ENCODE measurements at places on chromosomes 2 and 18. TPM values are rescaled to one million over a fixed set of nuclear protein-coding genes. Genes with fewer than 3 reads are reported as not detected.

The CNDP1 gene
- total RNA-seq = not detected

The CAVIN2 gene
- total RNA-seq = 0.27 TPM

The CNTNAP5 gene
- total RNA-seq = not detected

The RFX8 gene
- total RNA-seq = not detected

The CABLES1 gene
- total RNA-seq = 7.7 TPM

The NRP2 gene
- total RNA-seq = 1.2 TPM

The GALR1 gene
- not detected for total RNA-seq

The RTTN gene
- total RNA-seq = 41.2 TPM

The PGAP1 gene
- total RNA-seq = 7.1 TPM

The KCNJ13 gene
- not detected for total RNA-seq

The SCLY gene
- total RNA-seq = 28.7 TPM

GRCh38 chr2:230872151-230872967 lies 7.6 kb downstream of the ITM2C start:
- no peak for DNase-seq
- H3K27ac ChIP-seq = no peak overlapping the region
- H3K4me3 ChIP-seq = no peak overlapping the region
- peaks cover 1% of the 10 kb centered on the region for H3K4me1 ChIP-seq
- peaks cover 2% of the 10 kb centered on the region for H3K36me3 ChIP-seq
- H3K27me3 ChIP-seq = no peaks in the 10 kb centered on the region

GRCh38 chr2:203659331-203660049 lies 46.9 kb upstream of the CD28 start:
- no peaks in the 10 kb centered on the region for H3K27me3 ChIP-seq
- no peak for DNase-seq
- no peaks in the 10 kb centered on the region for H3K36me3 ChIP-seq
- no peak overlapping the region for H3K27ac ChIP-seq
- H3K4me1 ChIP-seq = no peaks in the 10 kb centered on the region

DNA sequence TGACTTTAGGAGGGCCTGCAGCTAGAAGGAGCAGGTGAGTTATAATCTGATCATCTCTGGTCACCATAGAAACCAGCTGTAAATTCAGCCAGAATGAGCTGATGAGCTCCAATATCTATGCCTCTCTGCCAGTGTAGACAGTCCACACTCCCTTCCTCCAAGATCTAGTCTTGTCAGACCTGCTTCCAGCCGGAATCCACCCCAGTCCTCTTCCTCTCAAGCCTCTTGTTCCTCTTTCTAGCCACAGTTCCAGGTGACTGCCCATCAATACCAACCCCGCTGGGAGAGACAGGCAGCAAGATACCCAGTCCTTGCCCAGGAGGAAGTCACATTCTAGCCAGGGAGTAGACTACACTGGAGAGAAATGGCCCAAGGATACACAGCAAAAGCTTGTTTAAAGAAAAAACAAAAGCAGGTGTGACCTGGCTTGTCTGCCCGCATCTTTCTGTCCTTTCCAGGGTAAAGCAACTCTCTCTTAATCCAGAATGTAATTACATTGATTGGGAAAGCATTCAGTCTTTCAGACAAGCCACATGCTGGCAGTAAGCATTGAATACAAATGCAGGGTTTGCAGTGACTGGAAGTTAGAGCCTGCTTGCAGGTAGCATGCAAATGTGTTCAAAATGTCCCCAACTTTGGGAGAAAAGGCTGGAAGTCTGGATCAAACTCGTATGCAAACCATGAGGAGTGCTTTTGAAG lies 9.0 kb upstream of the SLC35F6 start:
- peaks cover 18% of the 10 kb centered on the region for H3K4me1 ChIP-seq
- no peaks in the 10 kb centered on the region for H3K27me3 ChIP-seq
- no peak for DNase-seq
- no peak overlapping the region for H3K27ac ChIP-seq
- no peaks in the 10 kb centered on the region for H3K36me3 ChIP-seq

- no peak overlapping the region for H3K4me3 ChIP-seq
- peak; percentile 31 for DNase-seq
- H3K4me1 ChIP-seq = no peaks in the 10 kb centered on the region
- H3K27me3 ChIP-seq = 0 out of 2 replicates have a peak, but pooled peaks cover 8% of the 10 kb centered on the region
- H3K36me3 ChIP-seq = no peaks in the 10 kb centered on the region
Observed at GRCh38 chr2:113407446-113408099, 29.9 kb upstream of the ZNG1B start.

GRCh38 chr2:148244593-148245292 lies 223.9 kb downstream of the MBD5 start:
- no peak overlapping the region for H3K4me3 ChIP-seq
- H3K27me3 ChIP-seq = no peaks in the 10 kb centered on the region
- no peak for DNase-seq
- no peaks in the 10 kb centered on the region for H3K36me3 ChIP-seq
- H3K27ac ChIP-seq = no peak overlapping the region
- no peaks in the 10 kb centered on the region for H3K4me1 ChIP-seq

GRCh38 chr2:238169048-238169707 lies 10.4 kb downstream of the ERFE start:
- DNase-seq = no peak
- no peak overlapping the region for H3K27ac ChIP-seq
- H3K4me3 ChIP-seq = no peak overlapping the region
- H3K36me3 ChIP-seq = peaks cover 7% of the 10 kb centered on the region

GRCh38 chr2:45329045-45329677 lies 281.9 kb downstream of the SRBD1 start:
- peak; percentile 29 for DNase-seq
- no peak overlapping the region for H3K4me3 ChIP-seq
- no peaks in the 10 kb centered on the region for H3K4me1 ChIP-seq
- H3K36me3 ChIP-seq = no peaks in the 10 kb centered on the region
- H3K27me3 ChIP-seq = no peaks in the 10 kb centered on the region
- H3K27ac ChIP-seq = no peak overlapping the region

DNA sequence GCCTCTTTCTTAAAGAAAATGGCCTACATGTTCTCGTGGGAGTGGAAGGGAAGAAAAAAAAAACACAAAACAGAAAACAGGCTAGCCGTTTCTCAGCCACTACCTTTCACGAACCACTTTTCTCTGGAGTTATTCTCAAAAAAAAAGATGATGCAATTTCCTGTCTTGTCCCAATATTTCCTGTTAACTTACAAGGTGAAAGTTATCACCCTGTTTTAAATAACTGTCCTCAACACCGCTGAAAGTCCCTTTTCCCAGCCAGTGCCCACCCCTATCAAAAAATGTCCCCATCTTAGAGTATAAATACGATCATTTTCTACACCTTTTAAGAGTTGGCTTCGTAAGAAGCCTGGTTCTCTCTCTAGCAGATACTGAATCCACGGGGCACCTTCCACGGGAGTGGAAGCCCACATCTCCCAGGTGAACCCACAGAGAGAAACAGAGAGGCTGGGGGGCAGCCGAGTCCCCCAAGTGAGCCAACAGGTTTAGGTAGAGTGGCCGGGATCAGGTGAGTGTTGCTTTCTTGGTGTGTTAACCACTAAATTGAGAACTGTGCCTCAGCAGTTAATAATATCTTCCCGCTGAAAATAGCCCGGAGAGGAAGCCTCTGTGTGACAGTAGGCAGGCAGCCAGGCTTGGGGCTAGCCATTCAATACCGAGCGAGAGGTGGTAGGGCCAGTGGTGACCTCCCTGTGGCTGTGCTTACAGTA lies 15.9 kb downstream of the SMAD7 start:
- peaks cover 70% of the 10 kb centered on the region for H3K4me1 ChIP-seq
- H3K4me3 ChIP-seq = no peak overlapping the region
- DNase-seq = no peak
- no peak overlapping the region for H3K27ac ChIP-seq
- peaks cover 4% of the 10 kb centered on the region for H3K27me3 ChIP-seq

- no peaks in the 10 kb centered on the region for H3K36me3 ChIP-seq
- H3K27ac ChIP-seq = no peak overlapping the region
- no peak for DNase-seq
- H3K4me1 ChIP-seq = peaks cover 14% of the 10 kb centered on the region
- no peak overlapping the region for H3K4me3 ChIP-seq
Observed at GRCh38 chr18:79606621-79607331, 72.8 kb upstream of the CTDP1 start.

- H3K36me3 ChIP-seq = peaks cover 18% of the 10 kb centered on the region
- H3K4me3 ChIP-seq = peak overlapping the region; percentile 56
- no peak for DNase-seq
- peaks cover 33% of the 10 kb centered on the region for H3K4me1 ChIP-seq
- H3K27me3 ChIP-seq = no peaks in the 10 kb centered on the region
- H3K27ac ChIP-seq = peak overlapping the region; percentile 90
Observed at GRCh38 chr2:218405746-218406208, 6.1 kb downstream of the CTDSP1 start.

GRCh38 chr18:23453680-23454058 lies 582 bp downstream of the RIOK3 start:
- peaks cover 18% of the 10 kb centered on the region for H3K4me1 ChIP-seq
- H3K36me3 ChIP-seq = peaks cover 2% of the 10 kb centered on the region

- H3K4me3 ChIP-seq = no peak overlapping the region
- no peaks in the 10 kb centered on the region for H3K36me3 ChIP-seq
- peaks cover 28% of the 10 kb centered on the region for H3K4me1 ChIP-seq
- no peaks in the 10 kb centered on the region for H3K27me3 ChIP-seq
- DNase-seq = no peak
- H3K27ac ChIP-seq = no peak overlapping the region
Observed at GRCh38 chr2:46844034-46844433, 71.6 kb downstream of the MCFD2 start.

DNA sequence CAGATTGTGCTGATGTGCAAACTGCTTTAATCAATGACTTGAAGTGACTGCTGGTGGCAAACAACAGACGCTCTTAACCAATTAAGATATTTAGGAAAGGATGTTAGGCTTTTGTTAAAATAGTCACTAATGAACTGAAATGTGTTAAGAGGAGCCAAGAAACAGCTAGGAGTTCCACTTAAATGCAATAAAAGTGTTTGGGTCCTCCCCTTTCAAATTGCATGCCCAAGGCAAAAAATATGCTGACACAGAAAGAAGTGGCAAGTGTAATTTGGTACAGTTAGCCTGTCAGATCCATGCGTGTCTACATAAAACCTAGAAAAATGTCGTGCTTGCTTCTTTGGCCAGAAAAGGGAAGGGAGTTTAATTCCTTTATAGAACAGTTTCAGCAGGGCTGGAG lies 61.9 kb downstream of the XRCC5 start:
- H3K4me1 ChIP-seq = no peaks in the 10 kb centered on the region
- DNase-seq = no peak

GRCh38 chr2:63735931-63736330 lies 105.8 kb upstream of the UGP2 start:
- no peak overlapping the region for H3K27ac ChIP-seq
- no peaks in the 10 kb centered on the region for H3K4me1 ChIP-seq
- H3K36me3 ChIP-seq = no peaks in the 10 kb centered on the region
- no peak for DNase-seq
- H3K27me3 ChIP-seq = no peaks in the 10 kb centered on the region

DNA sequence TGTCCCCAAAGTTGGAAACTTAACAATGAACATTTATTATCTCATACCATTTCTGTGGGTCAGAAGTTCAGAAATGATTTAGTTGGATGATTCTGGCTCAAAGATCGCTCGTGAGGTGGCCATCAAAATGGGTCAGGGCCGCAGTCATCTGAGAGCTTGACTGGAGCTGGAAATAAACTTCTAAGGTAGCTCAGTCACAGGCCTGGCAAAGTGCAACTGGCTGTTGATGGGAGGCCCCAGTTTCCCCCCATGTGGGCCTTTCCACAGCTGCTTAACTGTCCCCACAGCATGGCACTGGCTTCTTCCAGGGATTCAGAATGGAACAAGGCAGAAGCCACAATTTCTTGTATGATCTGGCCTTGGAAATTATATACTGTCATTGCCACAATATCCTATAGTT lies 200.1 kb upstream of the RAB12 start:
- H3K27me3 ChIP-seq = no peaks in the 10 kb centered on the region
- H3K27ac ChIP-seq = no peak overlapping the region
- DNase-seq = no peak
- H3K4me1 ChIP-seq = no peaks in the 10 kb centered on the region
- H3K36me3 ChIP-seq = no peaks in the 10 kb centered on the region

DNA sequence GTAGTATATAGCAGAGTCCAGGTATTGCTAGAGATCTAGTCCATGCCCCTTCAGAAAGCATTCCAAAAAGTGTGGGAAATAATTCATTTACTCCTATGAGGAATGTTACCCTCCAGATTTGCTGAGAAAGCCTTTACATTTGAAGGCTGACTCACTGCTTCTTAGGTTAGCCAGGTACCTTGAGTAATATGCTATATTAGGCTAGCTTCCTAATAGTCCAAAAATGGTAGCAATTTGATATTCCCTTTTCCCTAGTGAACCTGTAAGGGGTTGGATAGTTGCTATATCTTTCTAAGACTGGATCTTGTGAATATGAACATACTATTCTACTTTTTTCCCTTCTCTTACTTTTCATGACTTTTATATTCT lies 63.6 kb downstream of the SPOPL start:
- no peaks in the 10 kb centered on the region for H3K4me1 ChIP-seq
- no peak overlapping the region for H3K4me3 ChIP-seq
- no peaks in the 10 kb centered on the region for H3K27me3 ChIP-seq
- peaks cover 12% of the 10 kb centered on the region for H3K36me3 ChIP-seq

DNA sequence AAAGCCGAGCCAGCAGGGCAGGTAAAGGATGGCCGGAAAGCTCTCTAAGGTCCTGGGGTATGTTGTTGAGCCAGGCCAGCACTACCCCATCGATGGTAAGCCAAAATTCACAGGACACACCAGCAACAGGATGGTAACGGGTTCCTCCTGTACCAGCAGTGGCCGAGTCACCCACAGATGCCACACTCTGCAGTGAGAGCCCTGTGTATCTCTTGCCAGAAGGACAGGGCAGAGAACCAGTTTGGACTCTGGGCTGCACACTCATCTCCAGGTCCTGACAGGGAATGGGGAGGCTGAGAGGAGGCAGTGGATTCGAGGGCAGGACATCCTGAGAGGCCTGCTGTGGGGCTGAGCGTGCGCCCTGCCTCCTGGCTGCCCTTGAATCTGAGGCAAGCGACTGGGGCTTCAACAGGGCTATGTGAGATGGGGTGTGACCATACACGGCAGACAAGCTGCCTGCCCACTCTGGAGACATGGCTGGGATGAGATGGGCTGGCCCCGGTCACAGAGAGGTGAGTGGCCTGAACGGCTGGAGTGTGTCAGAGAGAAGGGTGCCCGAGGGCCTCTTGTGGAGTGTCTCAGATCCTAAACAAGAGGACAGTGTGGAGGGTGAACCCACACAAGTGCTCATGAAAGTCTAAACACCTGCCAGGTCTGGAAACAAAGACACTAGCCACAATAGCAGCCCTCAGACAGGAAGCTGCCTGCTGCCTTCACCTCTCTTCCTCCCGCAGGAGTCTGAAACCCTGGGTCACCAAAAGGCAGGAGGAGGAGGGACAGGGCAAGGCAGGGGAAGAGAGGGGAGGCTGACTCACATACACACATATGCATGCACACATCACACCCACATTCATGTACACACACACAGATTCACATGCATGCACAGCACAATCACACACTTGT lies 182.3 kb downstream of the LOXHD1 start:
- H3K36me3 ChIP-seq = no peaks in the 10 kb centered on the region
- DNase-seq = no peak
- H3K4me3 ChIP-seq = no peak overlapping the region
- no peak overlapping the region for H3K27ac ChIP-seq

- no peak overlapping the region for H3K27ac ChIP-seq
- no peak overlapping the region for H3K4me3 ChIP-seq
- no peaks in the 10 kb centered on the region for H3K27me3 ChIP-seq
- no peak for DNase-seq
- H3K4me1 ChIP-seq = no peaks in the 10 kb centered on the region
- no peaks in the 10 kb centered on the region for H3K36me3 ChIP-seq
Observed at GRCh38 chr18:60172030-60172429, 200.5 kb downstream of the MC4R start.

GRCh38 chr2:152222975-152223637 lies 47.5 kb upstream of the STAM2 start:
- no peak overlapping the region for H3K4me3 ChIP-seq
- H3K27me3 ChIP-seq = no peaks in the 10 kb centered on the region
- H3K36me3 ChIP-seq = no peaks in the 10 kb centered on the region
- no peak for DNase-seq
- H3K4me1 ChIP-seq = no peaks in the 10 kb centered on the region

GRCh38 chr2:160418853-160419252 lies 74.8 kb downstream of the RBMS1 start:
- no peak overlapping the region for H3K4me3 ChIP-seq
- no peak overlapping the region for H3K27ac ChIP-seq
- H3K36me3 ChIP-seq = no peaks in the 10 kb centered on the region
- H3K4me1 ChIP-seq = no peaks in the 10 kb centered on the region

Measured in HCT116 (cell line).